ENCODE measurements at places on chromosomes 2 and 18.
A peak's percentile ranks its signal among the peaks of the same experiment; 100 is the strongest.

DNA sequence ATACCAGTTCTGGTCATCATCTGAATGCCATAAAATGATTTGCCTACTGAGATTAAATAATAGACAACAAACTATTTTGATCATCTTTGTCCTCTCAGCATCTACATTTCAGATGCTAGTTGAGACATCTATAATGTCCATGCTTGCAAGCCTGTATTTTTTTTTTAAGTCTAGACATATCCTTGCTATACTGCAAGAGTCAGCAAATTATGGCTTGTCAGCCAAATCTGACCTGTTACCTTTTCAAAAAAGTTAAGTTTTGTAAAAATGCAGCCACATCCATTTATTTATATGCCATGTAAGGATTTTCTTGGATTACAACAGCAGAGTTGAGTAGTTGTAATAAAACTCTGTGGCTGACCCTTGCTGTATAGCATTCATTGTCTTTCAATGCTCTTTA, 1355.7 kb upstream of the FAM98A start:
- DNase-seq = no peak

DNA sequence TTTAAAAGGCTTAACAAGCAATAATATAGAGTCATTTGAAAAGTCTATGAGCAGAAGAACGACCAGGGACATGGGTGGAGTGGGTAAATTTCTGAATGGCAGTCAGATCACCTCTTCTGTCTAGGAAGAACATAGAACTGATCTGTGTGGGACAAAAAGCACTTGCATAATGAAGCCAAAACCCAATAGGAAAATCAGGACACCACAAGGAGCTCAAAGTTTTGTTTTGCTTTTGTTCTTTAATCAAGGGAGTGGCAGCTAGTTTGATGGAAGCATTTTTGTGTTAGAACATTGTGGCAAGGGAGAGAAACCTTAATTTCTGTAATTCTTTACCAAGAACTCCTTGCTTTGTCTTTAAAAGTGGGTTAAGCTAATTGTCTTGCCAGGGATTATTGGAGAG, 240.2 kb upstream of the TANK start:
- no peak for DNase-seq

DNA sequence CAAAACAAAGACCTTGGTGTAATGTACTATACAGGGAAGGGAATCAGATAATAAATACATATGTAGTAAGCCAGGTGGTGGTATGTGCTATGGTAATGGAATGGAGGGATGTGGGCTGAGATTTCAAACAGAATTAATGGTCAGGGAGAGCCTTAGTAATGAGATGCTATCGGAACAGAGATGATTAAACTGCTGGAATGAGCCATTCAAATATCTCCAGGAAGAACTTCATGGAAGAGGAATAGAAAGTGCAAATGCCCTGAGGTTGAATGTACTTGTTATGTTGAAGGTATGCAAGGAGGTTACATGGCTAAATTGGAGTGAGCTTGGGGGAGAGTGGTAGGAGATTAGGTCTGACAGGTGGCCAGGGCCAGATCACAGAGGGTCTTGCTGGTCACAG, 5.1 kb downstream of the SERPINB11 start:
- no peak for DNase-seq

DNA sequence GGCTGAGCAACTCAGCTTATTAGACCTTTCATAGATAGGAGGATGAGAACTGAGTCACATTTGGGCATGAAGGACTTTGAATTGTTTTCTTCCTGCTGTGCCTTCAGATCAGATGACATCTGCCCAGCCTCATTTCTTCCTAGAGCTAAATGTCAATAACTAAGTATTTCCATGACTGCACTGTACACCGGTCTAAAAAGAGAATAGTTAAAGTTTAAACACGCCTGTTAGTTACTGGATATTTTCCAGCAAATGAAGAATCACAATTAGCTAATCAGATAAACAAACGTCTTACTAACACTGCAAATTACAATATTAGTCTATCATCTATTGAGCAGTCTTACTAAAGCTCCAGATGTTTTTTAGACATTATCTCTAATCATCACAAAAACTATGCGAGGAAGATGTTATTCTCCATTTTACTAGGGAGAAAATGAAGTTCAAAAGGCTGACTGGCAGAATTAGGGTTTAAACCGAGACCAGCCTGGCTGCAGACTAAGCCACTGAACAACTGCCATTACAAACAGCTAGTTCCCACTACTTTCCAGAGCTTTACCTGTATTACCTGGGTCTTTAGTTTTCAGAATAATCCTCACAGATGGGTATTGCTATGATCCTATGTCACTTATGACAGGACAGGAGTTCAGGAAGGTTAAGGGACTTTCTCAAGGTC, 69.4 kb upstream of the ZNF397 start:
- DNase-seq = no peak

- DNase-seq = no peak
These were observed 114.1 kb upstream of the FIGN start for GRCh38 chr2:163849756-163850435.

DNA sequence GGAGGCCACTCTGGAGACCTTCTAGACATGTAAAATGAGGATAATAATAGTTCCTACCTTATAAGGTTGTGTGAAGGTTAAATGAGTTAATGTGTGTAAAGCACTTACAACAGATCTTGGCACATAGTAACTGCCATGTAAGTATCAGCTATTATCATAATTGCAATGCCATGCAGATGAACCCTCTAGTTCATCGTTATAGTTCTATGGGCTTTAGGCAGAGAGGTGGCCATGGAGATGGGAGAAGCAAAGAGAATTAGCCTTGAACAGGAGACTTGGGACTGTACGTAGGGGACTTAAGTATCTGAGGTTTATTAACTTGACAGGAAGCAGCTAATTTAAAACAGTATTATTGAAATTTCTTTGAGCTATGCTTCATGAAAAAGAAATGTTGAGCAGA, 151.8 kb downstream of the PIK3C3 start:
- DNase-seq = no peak

GRCh38 chr2:172427256-172427989, at the start of gene ITGA6:
ITGA6 (plus strand) TSS chr2:172427586.
- peak; percentile 65 for DNase-seq

GRCh38 chr2:12934146-12934756, 217.5 kb downstream of the TRIB2 start:
- DNase-seq = no peak

DNA sequence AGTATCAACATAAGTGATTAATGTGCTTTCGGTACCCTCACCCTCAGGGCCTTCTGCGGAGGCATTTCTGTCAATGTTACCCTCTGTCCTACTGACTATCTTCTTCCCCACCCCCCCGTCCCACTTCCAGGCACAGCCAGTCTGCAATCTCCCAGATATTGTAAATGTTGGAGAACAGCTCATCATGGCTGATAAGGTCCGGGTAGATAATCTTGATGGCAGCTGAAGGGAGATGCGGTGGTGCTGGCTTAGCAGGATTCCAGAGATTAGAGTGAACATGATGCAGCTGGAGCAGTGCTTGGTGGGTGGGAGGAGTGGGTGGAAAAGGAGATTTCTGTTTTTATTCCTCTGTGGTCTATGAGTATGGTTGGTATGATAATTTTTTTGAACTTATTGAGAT, 15.5 kb downstream of the GTF2A1L start:
- DNase-seq = no peak

DNA sequence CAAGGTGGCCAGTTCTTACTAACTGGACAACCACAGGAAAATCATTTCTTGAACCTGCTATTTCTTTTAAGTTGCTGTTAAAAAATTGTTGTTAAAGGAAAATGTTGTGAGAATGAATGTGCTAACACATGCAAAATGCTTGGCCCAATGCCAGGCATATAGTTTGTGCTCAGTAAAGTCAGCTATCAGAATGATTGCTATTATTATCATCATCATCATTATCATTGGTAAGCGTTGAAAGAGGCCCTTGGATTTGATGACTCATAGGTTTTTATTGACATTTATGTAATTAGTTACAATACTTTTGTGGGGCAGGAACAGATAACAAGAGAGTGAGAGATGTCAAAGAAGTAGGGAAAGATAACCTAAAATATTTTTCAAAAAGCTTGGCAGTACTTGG, 394.2 kb upstream of the ZEB2 start:
- no peak for DNase-seq

- no peak for DNase-seq
These were observed 83.7 kb downstream of the MTA3 start for GRCh38 chr2:42652086-42652485.

GRCh38 chr18:59060551-59060950, 79.1 kb upstream of the SEC11C start:
- no peak for DNase-seq

- no peak for DNase-seq
These were observed 225.0 kb upstream of the HS6ST1 start for GRCh38 chr2:128543646-128544045.

GRCh38 chr2:108611021-108611420, 76.8 kb downstream of the LIMS1 start:
- no peak for DNase-seq

- no peak for DNase-seq
These were observed 11.0 kb downstream of the UBE2E3 start for GRCh38 chr2:180991361-180991760.

DNA sequence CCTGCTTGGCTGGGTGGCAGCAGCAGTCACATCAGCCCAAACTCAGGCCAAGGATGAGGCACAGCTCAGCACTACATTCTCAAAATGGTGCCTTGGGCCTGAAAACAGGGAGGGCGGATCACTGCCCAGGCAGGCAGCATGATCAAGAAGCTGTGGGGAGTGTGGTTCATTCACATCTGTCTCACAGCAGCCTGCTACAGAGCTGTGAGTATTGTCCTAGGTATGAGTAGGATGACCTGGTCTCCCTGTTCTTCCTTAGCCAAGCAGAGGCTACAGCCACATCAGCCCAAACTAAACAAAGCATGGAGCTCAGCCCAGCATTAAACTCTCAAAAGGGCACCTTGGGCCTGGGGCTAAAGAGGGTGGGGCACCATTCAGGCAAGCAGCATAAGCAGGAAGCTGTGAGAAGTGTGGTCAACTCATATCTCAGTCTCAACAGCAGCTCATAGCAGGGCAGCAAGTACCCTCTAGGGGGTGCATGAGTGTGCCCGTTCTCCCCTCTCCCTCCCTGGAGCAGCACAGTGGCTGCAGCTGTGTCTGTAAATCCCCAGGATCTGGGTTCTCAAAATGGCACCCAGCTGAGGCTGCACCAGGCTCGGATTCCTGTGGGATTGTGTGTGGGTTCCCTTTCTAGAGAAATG, 139.6 kb downstream of the TRABD2A start:
- peak; percentile 29 for DNase-seq

DNA sequence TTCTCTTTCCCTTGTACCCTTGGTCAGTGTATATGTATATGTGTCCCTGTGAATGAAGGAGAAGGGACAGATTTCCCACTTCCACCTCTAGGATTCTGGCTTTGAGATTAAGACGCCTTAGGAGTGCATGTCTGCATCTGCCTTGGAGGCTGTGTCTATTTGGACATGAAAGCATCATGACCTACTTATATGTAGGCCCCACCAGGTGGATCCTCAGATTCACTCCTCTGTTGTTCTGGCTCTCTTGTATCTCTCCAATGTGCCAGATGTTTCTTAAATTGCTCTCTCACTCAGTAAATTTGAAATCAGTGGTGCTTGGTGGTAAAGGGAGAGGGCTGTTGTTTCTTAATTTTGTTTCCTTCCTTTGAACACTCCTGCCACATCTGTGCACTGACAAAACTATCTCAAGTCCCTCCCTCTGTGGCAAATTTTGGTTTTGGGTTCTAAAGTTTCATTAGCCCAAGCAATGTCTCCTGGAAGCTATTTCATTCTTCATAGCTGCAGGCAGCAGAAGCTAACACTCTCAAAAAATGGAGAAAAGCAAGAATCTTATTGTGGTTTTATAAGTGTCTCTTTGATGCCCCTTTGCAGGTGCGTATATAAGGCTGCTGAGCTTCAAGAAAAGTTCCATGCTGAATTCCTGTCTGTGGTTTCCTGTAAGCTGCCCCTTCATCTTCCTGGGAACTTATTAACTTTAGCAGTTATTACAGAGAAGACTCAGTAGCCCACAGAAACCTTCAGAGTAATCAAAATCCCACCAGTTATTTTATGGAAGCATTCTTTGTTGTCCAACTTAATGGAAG, 179.7 kb upstream of the SETBP1 start:
- DNase-seq = no peak

GRCh38 chr2:111198701-111199100, 78.0 kb downstream of the BCL2L11 start:
- no peak for DNase-seq

- no peak for DNase-seq
These were observed 33.7 kb downstream of the CERKL start for GRCh38 chr2:181623159-181623558.

DNA sequence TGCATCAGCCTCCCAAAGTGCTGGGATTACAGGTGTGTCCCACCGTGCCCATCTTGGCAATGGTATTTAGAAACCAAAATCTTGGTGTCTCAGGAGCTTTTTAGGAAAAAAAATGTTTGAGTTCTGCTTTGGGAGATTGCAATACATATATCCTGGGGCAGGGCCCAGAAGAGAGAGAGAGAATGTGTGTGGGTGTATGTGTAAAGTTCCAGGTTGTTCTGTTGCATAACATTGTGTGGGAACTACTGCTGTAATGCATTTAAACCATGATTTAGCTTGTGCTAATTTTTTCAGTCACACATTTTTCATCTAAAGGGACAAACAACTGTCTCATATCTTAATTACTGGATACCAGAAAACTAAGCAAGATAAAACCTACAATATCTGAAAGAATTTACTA, 70.8 kb upstream of the NABP1 start:
- DNase-seq = no peak

- no peak for DNase-seq
These were observed 69.2 kb downstream of the EHBP1 start for GRCh38 chr2:62774555-62775366.

- no peak for DNase-seq
These were observed 150.7 kb upstream of the MGAT5 start for GRCh38 chr2:134103196-134103595.
